ENCODE measurements at places on chromosomes 12 and 14.

GRCh38 chr12:131034631-131035244, 81.0 kb downstream of the ADGRD1 start:
- no peak for DNase-seq

- DNase-seq = peak; percentile 85
Measured at GRCh38 chr14:103056322-103057027, 874 bp downstream of the CDC42BPB start.

- no peak for DNase-seq
Measured at GRCh38 chr14:102424923-102425322, 62.2 kb downstream of the TECPR2 start.

GRCh38 chr12:25074113-25074512, 120.8 kb downstream of the DNAI7 start:
- no peak for DNase-seq

DNA sequence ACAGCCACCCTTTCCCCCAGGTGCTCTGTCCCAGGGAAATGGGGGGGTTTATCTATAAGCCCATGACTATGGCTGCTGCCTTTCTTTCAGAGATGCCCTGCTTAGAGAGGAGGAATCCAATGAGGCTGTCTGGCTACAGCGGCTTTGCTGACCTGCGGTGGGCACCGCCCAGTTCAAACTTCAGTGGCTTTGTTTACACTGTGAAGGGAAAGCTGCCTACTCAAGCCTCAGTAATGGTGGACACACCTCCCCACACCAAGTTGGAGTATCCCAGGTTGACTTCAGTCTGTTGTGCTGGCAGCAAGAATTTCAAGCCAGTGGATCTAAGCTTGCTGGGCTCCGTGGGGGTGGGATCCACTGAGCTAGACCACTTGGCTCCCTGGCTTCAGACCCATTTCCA, 869.2 kb downstream of the SLC6A15 start:
- no peak for DNase-seq

DNA sequence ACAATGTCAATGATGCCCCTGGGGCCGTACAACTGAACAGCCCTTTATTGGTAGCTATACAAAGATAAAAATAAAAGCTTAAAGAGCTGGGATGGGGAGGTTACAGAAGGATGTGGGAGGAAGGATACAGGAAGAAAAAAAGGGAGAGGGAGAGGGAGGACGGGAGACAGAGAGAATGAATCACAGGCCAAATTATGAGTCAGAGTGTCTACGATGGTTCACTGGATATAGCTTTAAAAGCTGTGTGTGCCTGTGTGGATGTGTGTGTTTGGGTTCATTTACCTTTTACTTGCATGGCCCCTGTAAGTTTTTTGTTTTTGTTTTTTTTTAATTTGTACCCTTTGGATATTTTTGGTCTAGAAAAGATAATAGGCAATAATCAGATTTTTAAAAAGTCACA, 111.9 kb downstream of the CCDC60 start:
- DNase-seq = no peak

DNA sequence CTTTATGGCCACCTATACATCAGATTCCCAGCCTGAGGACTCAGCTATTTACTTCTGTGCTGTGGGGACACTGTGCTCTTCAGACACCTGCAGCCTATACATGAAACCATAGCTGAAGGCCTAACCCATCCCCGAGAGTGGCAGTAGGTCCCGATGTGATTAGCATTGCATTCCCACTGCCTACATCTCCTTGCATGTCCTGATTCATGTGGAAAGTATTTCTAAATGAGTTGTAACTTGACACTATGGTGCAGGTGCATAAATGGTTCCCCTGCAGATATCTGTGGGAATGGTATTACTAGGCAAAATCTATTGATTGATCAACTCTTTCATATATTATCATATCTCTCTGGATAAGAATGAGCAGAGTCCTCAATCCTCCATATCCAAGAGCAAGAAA, 433.5 kb downstream of the DAD1 start:
- DNase-seq = no peak

DNA sequence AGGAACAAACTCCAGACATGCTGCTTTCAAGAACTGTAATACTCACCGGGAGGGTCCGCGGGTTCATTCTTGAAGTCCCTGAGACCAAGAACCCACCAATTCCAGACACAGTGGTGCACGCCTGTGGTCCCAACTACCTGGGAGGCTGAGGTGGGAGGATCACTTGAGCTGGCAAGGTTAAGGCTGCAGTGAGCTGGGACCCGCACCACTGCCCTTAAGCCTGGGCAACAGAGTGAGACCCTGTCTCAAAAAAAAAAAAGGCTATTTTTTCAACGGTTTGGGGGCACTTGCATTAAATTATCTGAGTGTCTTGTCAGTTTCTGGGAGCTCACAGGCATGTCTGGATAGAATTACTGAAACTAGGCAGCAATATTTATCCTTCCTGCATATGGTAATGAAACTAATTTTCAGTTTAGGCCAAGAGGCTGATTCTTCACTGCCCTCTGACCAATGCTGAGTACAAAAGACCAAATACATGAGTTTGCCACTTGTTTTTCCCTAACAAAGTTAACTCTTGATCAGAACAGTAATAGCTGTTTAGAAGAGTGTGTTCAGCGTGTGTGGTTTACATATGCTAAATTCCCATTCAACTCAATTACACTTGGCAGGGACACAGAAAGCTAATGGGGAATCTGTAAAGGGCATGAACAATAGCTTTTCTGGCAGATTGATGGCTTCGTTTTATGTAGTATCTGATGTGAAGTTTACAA, 65.8 kb upstream of the RASSF3 start:
- DNase-seq = no peak

DNA sequence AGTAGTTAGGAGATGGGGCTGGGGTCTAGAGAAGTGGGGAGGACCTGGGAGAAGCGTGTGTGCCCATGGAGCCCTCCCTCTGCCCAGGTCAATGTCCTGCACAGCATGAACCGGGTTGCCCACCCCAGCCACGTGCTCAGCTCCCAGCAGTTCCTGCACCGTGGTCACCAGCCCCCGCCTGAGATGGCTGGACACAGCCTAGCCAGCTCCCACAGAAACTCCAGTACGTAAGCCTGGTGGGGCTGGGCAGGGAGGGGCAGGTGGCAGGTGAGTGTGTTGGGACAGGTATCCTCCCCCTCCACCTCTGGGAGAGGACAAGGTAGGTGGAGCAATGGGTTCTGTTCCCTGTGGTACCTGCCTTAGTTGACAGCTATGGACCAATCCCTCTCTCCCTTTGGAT, 20.7 kb downstream of the CLSTN3 start:
- no peak for DNase-seq

GRCh38 chr12:107519906-107520859, 165.4 kb upstream of the PWP1 start:
- no peak for DNase-seq

GRCh38 chr14:56202256-56202655, 84.0 kb downstream of the PELI2 start:
- no peak for DNase-seq

DNA sequence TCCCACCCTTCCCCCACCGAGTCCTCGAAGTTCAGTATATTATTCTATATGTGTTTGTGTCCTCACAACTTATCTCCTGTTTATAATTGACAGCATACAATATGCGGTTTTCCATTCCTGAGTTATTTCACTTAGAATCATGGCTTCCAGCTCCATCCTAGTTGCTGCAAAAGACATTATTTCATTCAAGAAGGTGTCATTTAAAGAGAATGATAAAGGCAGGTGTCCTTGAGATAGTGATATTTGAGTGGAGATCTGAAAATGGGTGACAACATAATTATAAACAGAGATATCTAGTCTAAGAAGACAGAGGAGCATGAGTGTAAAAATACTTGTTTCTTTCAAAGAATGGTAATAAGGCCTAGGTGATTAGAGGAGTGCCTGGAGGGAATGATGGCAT, 876.8 kb downstream of the SLC6A15 start:
- DNase-seq = no peak

Data from EH (cell line).